ENCODE measurements at places on chromosomes 13 and 19. TPM values are rescaled to one million over a fixed set of nuclear protein-coding genes. Genes with fewer than 3 reads are reported as not detected.
A peak's percentile ranks its signal among the peaks of the same experiment; 100 is the strongest.

DNA sequence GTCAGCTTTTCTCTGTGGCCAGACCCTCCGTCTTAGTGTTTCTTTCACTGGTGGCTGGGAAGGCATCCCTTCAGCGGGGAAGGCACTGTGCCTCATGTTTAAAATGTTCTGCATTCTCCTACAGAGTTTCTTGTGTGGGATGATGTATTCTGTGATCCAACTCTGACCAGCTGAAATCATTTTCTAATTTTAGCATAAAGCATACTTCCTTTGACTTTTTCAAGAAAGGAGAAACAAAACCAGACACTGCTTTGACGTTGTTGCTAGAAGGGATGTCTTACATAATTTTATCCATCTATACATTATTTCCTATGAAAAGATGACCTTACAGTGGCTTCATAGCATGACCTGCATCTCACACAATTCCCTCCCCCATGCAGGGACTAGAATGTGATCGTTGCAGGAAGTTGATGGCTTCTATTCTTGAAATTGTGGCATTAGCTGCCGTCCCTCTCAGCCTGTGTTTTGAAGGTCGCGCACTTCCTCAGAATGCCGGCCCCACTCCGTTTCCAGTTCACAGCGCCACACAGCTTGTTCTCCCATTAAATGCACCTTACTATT is 38.6 kb upstream of the TEX29 start:
- peak; percentile 25 for DNase-seq

DNA sequence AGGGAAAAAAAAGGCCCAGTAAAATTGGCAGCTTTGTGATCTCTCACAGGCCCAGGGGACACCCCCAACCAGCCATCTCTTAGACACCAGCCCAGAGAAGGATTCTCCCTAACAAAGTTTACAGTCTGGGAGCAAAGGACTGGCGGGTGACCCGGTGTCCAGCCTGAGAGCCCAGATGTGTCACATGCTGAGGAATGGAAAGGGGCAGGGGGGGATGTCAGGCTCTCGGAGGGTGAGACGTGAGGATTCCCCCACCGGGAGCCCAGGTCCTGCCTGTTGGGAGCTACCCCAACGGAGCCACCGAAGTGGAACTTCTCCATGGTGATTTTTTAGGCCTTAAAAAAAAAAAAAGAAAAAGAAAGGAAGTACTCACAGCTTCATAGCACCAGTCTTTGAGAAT is 4.8 kb upstream of the CTXN1 start:
- no peak for DNase-seq

Gene ALG5
- 44.6 TPM for total RNA-seq

- peak; percentile 60 for DNase-seq
These were observed 550 bp upstream of the DLL3 start for GRCh38 chr19:39497996-39498797.

DNA sequence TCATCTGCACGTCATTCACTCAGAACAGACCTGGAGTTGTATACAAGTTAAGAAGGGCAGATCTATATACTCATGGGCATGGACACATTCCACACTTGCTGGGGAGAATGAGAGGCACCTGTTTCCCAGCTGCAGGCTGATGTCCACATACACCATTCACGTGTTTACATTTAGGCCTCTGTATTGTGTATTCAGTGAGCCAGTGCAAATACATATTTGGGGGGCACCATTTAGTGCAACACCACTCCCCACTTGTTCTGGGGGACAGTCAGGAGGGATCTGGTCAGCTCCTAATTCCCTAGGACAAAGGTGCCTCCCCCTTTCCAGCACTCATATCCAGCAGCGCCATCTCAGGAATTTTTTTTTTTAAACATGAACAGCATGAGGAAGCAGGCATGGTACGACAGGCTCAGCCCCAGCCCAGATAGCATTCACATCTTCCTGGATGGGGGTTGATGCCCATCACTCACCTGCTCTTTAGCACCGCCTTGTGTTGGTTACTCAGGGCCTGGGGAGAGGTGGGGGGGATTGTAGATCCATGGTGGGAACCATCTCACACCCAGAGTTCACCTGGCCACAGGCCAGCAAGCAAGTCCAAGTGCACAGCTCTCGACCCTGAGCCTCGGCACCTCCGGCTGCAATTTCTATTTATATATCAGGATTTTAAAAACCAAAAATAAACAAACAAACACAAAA is 56.9 kb upstream of the ZNF254 start:
- no peak for DNase-seq

DNA sequence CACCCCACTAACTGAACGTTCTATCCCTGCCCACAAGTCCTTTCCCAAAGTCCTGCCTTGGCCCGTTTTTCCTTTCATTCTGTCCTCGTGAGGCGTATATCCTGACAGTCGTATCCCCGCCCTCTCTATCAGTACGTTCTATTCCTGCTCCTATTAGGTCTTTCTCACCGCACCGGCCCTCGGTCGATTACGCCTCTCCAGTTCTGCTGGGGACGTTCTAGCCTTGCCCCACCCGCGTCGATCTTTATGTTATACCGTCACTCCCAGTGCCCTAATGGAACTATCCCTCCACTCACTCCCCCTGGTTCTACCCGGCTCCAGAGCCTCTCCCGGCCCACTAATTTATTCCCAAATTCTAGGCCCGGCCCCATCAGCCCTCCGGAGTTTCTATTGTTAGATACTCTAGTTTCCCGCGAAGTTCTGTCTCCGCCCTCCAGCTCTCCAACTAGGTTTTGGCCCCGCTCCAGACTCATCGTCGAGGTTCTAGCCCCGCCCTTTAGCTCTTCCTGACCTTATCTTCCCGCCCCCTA is 2.0 kb downstream of the PLAUR start:
- DNase-seq: peak; percentile 63

Gene RUBCNL
- under 0.01 TPM for total RNA-seq

- peak; percentile 51 for DNase-seq
These were observed 5.1 kb downstream of the CD37 start for GRCh38 chr19:49340069-49340864.

Gene C19orf33
- not detected for total RNA-seq

DNA sequence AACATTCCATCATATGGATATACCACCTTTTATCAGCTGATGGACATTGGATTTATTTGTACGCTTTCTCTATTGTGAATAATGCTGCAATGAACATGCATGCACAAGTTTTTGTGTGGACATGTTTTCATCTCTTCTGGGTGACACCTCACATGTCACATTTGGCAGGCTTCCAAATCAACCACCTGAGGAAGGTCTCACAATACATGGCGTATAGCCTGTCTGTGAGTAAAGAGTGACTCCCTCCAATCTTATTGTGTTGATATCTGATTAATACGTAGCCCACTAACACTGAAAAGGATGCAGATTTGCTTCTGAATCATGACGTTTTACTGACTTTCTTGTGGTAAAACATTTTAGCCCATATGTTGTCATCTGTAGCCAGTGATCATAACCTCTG is 61.1 kb downstream of the SLC15A1 start:
- DNase-seq: no peak

GRCh38 chr13:40316301-40316700 is 350.1 kb downstream of the FOXO1 start:
- DNase-seq: no peak

- no peak for DNase-seq
These were observed 5.2 kb downstream of the LILRA4 start for GRCh38 chr19:54333586-54334298.

DNA sequence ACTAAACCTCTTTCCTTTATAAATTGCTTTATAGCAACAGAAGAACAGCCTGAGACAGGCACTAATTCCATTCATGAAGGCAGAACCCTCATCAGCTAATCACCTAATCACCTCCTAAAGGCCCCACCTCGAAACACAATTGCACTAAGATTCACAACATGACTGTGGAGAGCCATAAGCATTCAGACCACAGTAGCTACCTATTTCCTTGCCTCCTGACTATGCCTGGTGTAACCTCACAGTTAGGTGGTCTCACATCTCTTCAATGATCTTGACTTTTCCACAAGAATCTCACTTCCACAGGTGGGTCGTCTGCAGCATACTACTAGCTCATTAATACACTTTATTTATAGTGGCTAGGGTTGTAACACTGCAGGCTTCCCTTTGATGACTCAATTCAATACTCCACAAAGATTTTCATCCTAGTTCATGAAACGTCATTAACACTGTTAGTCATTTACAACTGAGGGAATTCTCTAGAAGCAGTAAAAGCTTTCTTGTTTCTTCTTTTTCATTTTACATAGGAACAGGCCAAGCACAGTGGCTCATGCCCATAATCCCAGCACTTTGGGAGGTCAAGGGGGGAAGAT is 27.1 kb downstream of the STK24 start:
- DNase-seq: no peak

Data from dermis blood vessel endothelial cell (primary cell).